Endothelial cell (in vitro differentiated cells): ENCODE measurements at places on chromosomes 11 and 22. TPM values are rescaled to one million over a fixed set of nuclear protein-coding genes. Genes with fewer than 3 reads are reported as not detected.

The P2RX6 gene
- total RNA-seq: not detected

The C11orf42 gene
- not detected for total RNA-seq

The DCDC1 gene
- total RNA-seq: 0.44 TPM

The RAG1 gene
- 3.9 TPM for total RNA-seq

The KCTD14 gene
- total RNA-seq: 0.97 TPM

The SPTBN2 gene
- 17.1 TPM for total RNA-seq

DNA sequence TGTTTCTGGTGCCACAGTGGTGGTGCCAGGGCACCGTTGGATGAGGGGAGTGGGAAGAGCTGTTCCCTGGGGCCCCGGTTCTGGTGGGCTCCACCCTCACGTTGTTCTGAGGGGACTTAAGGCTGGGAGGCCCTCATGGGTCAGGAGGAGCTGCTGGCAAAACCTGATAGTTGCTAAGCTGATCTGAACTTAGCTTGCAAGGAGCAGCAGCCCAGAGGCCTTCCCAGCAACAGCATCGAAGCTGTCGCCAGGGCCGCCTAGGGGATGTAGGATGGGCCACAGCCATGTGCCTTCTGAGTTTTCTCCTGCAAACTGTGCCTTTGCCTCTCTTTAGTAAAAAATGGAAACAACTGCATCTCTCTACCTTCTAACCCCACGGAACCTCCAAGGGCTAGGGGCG, 240.2 kb downstream of the TBC1D22A start:
- H3K4me3 ChIP-seq: no peak overlapping the region
- no peak overlapping the region for H3K27ac ChIP-seq
- no peaks in the 10 kb centered on the region for H3K4me1 ChIP-seq

GRCh38 chr11:123330948-123331347, 99.1 kb upstream of the GRAMD1B start:
- H3K27ac ChIP-seq: no peak overlapping the region
- H3K4me1 ChIP-seq: peaks cover 19% of the 10 kb centered on the region
- H3K36me3 ChIP-seq: no peaks in the 10 kb centered on the region
- H3K4me3 ChIP-seq: no peak overlapping the region
- no peaks in the 10 kb centered on the region for H3K27me3 ChIP-seq

- no peak for DNase-seq
- H3K4me1 ChIP-seq: no peaks in the 10 kb centered on the region
- peak overlapping the region; percentile 47 for H3K4me3 ChIP-seq
- no peak overlapping the region for H3K27ac ChIP-seq
- peaks cover 18% of the 10 kb centered on the region for H3K27me3 ChIP-seq
Measured at GRCh38 chr11:17611049-17611448, 64.0 kb downstream of the OTOG start.

DNA sequence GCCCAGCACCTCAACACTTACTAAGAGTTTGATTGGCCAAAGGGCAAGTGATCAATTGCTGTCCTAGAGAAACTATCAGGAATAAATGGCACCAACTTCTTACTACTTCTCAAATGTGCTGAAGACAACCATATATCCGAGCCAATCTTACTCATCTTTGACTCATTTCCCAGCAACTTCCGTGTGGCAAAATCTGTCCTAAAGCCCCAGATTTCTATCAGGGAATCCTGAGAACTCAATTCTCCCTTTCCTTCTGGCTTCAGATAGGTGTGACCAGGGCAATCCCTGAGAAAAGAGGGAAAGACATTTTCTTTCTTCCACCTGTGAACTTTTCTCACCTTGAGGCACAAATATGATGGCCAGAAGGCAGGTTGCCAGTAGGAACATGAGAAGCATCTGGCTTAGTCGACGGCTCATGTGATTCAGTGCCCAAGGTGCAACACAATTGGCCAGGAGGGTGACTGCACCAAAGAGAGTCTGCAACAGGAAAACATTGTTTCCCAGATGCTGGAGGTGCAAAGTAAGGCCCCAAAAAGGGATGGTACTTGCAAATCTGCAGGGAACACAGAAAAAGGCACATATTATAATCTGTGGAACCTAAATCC, 21.8 kb upstream of the SLC22A24 start:
- DNase-seq: no peak
- no peak overlapping the region for H3K4me3 ChIP-seq
- H3K27me3 ChIP-seq: no peaks in the 10 kb centered on the region

- H3K27ac ChIP-seq: peak overlapping the region; percentile 32
- no peak for DNase-seq
- H3K27me3 ChIP-seq: peaks cover 6% of the 10 kb centered on the region
- H3K4me1 ChIP-seq: peaks cover 28% of the 10 kb centered on the region
- H3K4me3 ChIP-seq: no peak overlapping the region
- peaks cover 3% of the 10 kb centered on the region for H3K36me3 ChIP-seq
Measured at GRCh38 chr11:122732342-122733315, 77.1 kb downstream of the UBASH3B start.

- H3K4me1 ChIP-seq: peaks cover 21% of the 10 kb centered on the region
- peaks cover 11% of the 10 kb centered on the region for H3K27me3 ChIP-seq
- H3K36me3 ChIP-seq: peaks cover 3% of the 10 kb centered on the region
- H3K27ac ChIP-seq: no peak overlapping the region
Measured at GRCh38 chr11:119316016-119316728, 758 bp downstream of the MCAM start.

DNA sequence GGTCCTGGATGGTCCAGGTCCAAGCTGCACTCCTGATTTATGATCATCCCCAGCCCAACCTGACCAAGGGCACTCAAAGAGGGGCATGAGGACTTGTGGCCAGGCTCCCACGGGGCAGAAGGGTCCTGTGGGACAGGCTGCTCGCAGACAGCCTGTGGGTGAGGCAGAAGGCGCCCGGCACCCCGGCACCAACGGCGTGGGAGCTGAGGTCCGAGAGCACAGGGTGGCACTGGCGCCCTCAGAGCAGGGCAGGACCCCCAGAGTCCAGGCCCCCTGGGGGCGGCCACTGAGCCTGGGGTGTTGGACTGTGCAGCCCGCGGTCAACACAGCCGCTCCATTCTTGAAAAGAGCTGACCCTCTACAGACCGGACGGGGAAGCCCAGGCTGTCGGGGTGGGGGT, 3.3 kb downstream of the IL17REL start:
- no peaks in the 10 kb centered on the region for H3K36me3 ChIP-seq
- H3K4me3 ChIP-seq: no peak overlapping the region
- H3K27ac ChIP-seq: no peak overlapping the region
- H3K27me3 ChIP-seq: peaks cover 17% of the 10 kb centered on the region
- H3K4me1 ChIP-seq: peaks cover 3% of the 10 kb centered on the region

GRCh38 chr11:75872887-75873416, 57.9 kb downstream of the UVRAG start:
- no peak overlapping the region for H3K4me3 ChIP-seq
- H3K27ac ChIP-seq: no peak overlapping the region
- no peaks in the 10 kb centered on the region for H3K36me3 ChIP-seq

DNA sequence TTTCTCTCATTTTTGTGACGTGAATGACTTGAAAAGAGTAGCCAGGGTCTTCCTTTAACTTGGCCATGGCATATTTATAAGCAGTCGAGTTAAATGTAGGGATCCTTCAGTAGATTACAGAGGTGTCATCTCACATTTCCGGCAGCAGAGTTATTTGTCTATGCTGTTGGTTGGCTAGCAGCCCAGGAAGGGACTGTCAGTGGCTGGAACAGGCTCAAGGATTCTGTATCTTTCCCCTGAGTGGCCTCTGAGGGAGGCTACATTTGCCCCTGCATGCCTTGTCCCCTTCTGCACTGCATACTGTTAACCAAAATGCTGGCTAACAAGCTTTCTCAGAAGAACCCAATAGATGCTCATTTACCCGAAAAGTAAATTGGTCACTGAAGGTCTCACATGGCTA, 187.6 kb downstream of the PGR start:
- no peaks in the 10 kb centered on the region for H3K36me3 ChIP-seq
- H3K4me1 ChIP-seq: no peaks in the 10 kb centered on the region
- no peak overlapping the region for H3K4me3 ChIP-seq

- H3K27ac ChIP-seq: no peak overlapping the region
- no peaks in the 10 kb centered on the region for H3K4me1 ChIP-seq
- no peaks in the 10 kb centered on the region for H3K36me3 ChIP-seq
- H3K27me3 ChIP-seq: no peaks in the 10 kb centered on the region
- no peak overlapping the region for H3K4me3 ChIP-seq
Measured at GRCh38 chr11:33475993-33476392, 218.8 kb downstream of the HIPK3 start.
